ENCODE measurements at places on chromosomes 5 and 9.

- DNase-seq, result peak; percentile 65
Observed at GRCh38 chr5:171226864-171227263, 82.2 kb upstream of the TLX3 start.

DNA sequence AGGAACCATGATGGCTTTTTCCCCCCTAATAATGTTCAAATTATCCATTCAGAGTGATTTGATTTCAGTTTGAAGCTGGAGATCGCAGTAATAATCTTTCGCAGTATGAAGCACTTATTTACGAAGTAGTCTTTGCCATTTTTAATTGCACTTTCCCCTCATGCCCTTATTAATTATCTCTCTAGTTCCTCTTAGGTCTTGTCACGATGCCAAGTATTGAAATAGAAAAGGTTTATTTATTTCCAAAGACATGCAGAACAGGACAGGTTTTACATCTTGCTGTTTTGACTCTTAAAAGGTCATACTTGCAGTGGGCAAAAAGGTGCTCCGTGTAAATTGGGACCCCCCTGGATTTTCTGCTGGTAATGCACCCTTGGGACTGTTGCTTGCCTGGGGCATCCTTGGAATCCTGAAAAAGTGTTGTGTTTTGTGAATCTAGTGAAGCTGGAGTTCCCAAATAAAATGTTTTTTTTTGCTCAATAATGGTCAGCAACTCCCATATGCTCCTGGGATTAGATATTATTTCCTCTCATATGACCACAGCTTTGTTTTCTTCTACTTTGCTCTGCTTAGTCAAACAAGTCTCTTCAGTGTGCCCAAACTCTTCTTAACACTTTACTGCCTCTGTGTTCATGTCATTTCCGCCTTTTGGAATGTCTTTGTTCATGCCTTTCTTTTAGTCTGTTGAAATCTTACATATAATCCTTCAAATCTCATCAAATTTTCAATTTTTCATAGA lies 278.3 kb downstream of the TMEM38B start:
- DNase-seq, result no peak

GRCh38 chr9:99180199-99180598 lies 41.5 kb downstream of the ALG2 start:
- no peak for DNase-seq

GRCh38 chr9:98989036-98990000 lies 45.6 kb downstream of the COL15A1 start:
- peak; percentile 99 for DNase-seq

DNA sequence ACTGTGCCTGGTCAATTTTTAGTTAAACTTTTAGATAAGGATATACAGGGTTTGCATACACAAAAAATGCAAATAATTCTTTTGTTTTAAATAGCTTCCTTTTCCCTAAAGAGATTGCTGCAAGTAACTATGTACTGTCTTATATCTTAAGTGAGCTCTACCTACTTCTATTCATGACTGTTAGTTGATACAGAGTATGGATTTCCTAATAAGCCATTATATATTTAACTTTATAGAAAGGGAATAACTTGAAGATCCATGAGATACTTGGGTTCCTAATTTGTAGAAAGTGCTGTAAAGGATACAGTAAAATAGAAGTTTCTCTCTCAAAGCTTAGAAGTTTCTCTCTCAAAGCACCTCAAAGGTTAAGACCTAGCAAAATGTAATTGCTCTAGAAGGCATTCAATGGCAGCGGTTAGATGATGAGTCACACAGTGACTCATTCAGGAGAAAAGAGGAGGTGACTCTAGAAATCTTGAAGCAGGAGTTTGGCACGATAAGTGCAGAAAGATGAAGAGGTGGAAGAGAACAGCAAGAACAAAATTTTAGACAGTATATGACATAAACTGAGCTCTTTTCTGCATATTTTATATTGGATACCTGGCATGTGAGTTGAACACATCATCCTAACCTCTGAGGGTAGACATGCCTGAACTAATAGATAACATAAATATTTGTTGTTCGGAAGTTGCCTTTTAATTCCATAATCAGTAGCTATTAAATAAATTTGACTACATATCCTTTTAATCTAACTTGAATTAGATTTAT lies 5.5 kb upstream of the DNAJC21 start:
- peak; percentile 95 for DNase-seq

DNA sequence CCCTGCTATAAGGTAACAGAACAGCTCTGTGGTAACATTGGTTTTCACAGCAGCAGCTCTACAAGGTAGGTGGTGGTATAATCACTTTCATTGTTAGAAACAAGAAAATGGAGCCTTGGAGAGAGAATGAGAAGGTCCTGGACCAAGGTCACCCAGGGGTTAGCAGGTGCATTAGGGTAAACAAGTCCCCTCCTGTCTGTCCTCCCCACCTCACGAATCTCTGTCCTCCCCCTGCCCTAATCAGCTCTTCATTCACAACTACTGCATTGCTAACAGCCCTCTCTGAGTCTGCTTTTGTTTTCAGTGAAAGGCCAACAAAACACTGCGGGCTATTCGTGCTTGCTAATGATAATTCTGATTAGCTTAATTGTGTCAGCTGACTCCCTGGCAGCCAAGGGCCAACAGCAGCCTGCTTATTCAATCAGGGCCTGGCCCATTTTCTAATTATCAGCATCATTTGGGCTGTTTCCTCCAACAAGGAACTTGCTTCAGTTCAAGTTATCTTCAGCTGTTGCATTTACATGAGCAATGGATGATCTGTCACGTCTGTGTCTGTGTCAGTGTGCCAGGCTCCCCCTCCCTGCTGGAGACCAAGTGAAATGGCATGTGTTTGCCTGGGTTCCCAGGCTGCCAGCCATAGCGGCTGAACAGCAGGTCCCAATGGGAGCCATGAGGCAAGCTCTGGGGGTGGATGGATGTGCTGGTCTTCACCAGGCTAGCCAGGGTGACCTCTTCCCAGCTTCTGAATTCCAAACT lies 56.7 kb upstream of the EQTN start:
- no peak for DNase-seq

DNA sequence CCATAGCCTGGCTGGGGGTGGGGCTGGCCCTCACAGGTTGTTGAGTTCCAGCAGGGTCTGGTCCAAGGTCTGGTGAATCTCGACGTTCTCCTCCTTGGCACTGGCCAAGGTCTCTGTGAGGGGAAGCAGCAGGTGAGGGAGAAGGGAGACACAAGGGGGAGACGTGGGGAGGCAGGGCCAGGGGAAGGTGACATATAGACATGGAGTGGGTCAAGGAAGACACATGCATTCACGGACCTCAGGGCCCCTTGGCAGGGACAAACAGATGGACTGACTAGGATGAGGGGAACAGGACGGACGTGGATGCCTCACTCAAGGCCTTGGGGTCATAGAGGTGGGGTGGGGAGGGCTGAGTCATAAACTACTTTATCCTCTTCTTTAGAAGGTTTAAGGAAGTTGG lies 7.7 kb downstream of the TPM2 start:
- no peak for DNase-seq

DNA sequence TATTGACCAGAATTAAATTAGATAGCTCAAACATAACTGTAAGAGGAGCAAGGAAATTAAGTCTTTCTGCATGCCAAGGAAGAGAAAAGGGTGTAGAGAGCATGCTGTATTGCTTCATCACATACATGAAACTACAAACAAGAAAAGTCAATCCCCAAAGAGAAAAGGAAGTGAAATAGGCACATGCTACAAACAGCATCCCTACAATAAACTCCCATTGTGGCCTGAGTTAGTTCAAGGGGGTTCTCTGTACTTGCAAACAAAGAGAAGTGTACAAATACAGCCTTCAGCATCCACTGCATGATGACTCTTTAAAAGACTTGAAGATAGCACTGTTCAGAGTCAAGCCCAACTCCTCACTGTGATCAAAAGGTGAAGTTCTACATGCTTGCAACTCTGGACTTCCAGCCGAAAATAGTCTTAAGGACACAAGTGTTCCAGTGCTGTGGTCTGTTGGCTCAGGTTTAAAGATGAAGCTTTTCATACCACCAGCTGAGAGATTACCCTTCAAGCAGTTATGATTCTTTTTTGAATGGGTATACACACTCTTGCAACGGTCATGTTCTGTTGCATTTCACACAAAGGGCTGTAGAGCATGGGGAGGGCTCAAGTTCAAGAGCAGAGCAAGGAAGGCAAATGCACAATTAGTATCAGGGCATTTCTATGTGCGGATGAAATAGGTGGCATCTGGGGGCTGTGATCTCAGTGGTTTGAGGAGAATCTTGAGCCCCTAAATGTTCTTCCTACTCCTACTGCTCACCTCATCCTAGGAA lies 534.5 kb downstream of the EBF1 start:
- DNase-seq, result no peak

GRCh38 chr9:131678499-131679111 lies 61.3 kb downstream of the RAPGEF1 start:
- DNase-seq, result peak; percentile 96

- peak; percentile 83 for DNase-seq
Observed at GRCh38 chr9:88954066-88954465, 37.2 kb upstream of the S1PR3 start.

DNA sequence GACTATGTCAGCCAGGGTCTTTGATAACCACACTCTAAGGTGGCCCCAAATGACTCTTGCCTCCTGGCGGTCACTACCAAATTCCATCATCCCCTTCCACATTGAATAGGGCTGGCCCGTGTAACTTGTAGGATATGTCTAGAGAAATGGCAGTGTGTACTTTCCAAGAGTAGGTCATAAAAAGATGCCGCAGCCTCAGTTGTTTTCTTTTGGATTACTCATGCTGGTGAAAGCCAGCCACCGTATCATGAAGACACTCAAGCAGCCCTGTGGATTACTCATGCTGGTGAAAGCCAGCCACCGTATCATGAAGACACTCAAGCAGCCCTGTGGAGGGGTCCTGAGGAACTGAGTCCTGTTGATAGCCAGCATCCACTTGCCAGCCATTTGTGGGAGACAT lies 172.0 kb upstream of the TBC1D2 start:
- no peak for DNase-seq

DNA sequence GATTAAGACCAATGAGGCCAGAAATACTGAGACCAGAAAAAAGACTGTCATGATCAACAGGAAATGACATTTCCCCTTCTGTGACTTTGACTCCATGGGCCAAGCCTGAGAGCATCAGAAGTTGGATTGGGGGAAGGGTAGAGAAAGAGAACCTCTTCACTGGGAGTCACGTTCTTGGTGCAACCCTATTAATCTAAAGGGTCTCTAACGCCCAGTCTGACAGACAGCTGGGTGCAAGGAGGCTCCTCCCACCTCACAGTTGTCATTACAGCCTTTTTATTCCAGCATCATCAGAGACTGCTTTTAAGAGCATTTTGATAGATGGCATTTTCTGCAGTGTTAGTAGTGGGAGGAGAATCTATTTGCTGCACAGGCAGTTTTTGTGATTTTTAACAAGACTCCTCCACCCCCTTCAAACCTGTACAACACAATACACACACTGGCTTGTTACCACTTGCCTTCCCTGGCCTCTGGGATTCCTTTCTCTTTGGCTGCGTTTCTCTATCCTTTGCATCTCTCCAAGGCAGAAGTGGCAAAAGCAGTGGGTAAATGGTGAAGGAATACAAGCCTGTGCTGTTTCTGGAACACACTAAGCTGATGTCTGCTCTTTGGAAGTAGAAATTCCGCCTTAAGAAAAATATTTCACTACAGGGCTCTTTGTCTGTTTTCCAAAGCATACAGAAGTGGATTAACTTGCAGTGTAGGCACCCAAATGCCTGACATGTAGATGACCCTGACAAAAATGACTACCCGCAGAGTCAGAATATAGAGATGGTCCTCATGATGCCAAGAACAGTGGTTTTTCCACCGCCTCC lies 310.4 kb upstream of the ZNF608 start:
- DNase-seq, result no peak

DNA sequence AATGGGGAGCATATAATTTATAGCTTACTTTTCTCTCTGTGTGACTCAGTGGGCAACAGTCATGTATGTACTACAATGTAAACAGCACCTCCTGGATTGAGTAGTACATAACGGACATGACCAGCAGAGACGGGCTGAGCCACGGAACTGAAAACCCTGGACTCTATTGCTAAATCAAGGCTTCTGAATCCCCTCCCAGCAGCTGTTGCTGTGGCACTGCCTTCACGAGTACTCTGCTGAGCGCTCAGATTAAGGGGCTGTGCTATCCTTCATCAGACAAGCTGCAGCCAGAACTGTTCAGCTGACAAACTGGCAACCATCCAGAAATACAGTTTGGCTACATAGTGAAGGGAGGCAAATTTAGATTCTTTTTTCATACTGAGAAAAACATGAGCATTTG lies 131.3 kb upstream of the CCDC180 start:
- DNase-seq, result no peak

- no peak for DNase-seq
Observed at GRCh38 chr5:112390327-112390726, 28.8 kb downstream of the EPB41L4A start.

DNA sequence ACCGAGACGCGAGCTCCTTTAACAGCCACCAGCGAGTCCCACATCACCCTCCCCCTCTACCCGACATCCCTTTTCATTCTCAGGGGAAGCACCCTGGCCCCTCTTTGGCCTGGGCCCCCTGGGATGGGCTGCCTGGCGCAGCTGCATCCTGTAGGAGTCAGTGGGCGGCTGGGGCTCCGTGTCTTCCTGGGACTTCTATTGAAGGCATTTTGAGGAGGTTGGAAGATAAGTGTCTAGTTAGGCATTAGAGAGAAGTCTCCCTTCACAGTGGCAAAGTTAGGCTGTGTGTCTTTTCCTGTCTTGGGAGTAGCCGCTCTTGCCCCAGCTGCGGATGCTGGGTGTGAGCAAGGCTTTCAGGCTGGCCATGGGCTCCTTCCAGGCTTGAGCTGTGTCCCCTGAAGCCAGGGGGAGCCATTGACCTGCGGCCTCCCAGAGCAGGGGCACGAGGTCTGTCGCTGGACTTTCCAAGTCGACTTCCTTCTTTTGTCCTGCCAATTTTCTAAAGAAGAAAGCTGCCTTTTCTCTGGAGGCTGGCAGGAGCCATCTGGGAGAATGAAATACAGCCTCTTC lies 18.6 kb upstream of the NKD2 start:
- DNase-seq, result no peak

DNA sequence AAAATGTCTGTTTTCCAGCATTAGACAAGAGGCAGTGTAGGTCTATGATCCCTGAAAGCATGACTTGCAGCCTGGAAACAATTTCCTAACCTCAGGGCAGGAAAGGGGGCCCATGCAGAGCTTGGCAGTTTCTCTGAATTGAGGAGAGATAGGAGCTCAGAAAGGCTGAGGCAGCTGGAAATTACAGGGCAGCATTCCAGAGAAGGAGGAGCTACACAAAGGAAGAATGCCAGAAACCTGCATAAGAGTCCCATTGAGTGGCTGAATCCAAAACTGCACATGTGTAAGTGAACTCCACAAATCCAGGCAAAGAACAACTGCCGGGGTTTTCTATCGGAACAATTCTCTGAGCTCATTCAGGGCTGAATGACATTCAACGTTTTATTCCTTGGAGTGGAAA lies 346.8 kb downstream of the PIK3R1 start:
- peak; percentile 83 for DNase-seq

GRCh38 chr5:174831031-174831660 lies 106.8 kb downstream of the MSX2 start:
- no peak for DNase-seq

DNA sequence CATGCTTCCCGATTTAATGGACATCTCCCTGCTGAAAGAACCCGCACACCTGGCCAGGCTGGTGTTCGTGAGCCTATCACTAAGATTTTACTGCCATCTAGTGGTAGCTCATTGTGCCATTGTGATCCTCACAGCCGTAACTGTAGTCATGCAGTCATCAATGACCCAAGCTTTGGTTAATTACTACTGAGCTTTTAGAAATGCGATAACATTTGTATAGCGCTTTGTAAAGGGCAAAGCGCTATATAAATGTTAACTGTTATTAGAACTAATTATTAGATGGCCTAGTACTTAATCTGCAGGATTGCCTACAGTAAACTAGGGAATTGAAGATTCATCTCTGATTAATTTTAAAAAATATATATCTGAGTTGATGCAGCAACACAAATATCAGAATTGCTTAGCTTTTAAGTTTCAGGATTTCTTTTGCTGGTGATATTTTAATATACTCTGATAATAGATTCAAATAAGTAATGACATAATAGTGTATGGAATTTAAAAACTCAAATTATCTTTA lies 90.2 kb downstream of the HACD4 start:
- peak; percentile 67 for DNase-seq
